ENCODE measurements at places on chromosomes 7 and 10.

- no peak for DNase-seq
Measured at GRCh38 chr7:46173476-46174195, 252.6 kb upstream of the IGFBP3 start.

DNA sequence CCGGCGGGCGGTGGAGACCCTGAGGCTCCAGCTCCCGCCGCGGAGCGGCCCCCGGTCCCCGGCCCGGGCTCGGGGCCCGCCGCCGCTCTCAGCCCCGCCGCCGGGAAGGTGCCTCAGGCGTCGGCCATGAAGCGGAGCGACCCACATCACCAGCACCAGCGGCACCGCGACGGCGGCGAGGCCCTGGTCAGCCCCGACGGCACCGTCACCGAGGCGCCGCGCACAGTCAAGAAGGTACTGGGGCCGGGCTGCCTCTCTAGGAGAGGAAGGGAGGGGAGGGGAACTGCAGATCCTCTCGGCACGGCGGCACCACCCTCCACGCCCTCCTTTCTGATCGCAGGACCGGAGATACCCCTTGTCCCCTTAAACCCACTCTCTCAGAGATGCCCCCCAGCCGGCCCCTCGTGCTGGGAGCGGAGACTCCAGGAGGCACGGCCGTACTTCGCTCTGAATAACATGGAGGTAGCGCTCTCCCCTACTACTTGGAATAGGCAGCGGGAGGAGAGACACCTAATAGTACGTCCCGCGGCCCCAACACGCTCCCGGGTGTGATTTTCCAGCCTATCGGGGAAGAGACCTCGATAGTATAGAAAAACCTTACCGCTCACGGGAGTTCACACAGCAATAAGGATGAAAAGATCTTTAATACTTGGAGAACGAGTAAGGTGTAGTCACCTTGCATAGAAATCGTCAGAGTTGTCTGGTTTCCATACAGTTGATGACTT lies 538 bp downstream of the AHCYL2 start:
- DNase-seq, result no peak

- no peak for DNase-seq
Measured at GRCh38 chr10:95651346-95652060, 5.0 kb downstream of the ALDH18A1 start.

- no peak for DNase-seq
Measured at GRCh38 chr10:28798428-28798955, 121.2 kb downstream of the BAMBI start.

DNA sequence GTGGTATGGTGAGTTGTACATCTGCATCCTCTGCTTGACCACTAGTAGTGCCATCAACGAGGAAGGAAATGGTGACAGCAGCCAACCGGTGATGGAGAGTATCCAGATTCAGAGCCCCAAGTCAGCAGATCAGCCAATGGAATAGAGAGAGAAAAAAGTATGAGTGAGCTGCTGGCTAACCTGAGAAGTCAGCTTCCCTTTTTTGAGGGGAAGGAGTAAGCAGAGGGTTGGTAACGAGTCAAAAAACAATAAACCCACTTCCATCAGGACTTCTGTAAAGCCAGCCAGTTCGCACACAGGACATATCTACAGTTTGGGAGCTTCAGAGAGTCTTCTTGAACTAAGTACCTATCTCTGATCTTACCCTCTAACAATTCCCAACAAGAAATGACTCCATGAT lies 8.9 kb downstream of the SLC25A28 start:
- DNase-seq, result no peak
